ENCODE measurements at places on chromosomes 16 and 17.

DNA sequence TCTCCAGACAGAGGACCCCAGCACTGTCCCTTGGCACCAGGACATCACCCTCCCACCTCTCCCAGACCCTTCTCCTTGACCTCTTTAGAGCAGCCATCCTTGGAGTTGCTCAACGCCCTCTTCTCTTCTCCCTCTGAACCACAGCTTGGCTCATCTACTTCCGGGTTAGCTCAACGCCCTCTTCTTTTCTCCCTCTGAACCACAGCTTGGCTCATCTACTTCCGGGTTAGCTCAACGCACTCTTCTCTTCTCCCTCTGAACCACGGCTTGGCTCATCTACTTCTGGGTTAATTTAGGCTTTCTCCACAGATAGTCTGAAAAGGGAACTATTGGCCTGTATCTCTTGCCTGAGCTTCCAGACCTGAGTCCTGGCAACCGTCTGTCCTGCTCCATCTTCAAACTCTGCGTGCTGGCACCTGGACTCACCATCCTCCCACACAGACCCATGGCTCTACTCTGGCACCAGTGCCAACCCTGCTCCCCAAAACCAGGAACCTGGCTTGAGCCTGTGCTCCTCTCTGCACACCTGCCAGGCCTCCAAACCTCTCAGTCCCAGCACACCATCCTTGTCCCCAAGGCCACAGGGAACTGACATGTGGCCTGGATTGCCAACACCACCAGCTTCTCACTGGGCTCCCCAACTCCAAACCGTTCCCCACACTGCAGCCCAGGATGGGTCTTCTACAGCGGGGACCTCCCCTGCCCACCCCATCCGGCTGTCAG, 25.3 kb upstream of the FAAP100 start:
- DNase-seq: no peak

- DNase-seq: no peak
These were observed 16.8 kb downstream of the HIC1 start for GRCh38 chr17:2071455-2072281.

- no peak for DNase-seq
These were observed 98.4 kb downstream of the MGAT5B start for GRCh38 chr17:76966486-76967181.

- DNase-seq: peak; percentile 75
These were observed 10.3 kb upstream of the MSL1 start for GRCh38 chr17:40111221-40112128.

DNA sequence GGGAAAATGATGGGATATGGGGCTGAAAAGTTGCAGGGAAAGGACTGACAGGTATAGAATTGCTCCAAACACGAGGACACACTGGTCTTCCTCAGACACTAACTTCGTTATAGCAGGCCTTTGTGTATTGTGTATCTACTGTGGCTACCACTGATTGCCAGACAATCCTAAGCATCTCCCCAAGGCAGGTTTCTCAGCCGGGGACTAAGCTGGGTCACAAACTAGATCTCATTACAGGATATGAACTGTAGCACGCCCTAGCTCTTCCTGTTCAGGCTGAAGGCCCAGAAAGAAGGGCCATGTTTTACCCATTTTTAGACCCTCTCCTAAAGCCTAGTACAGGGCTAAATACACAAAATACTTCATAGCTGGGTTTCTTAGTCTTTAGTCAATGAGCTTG, 5.1 kb upstream of the RANGRF start:
- no peak for DNase-seq

DNA sequence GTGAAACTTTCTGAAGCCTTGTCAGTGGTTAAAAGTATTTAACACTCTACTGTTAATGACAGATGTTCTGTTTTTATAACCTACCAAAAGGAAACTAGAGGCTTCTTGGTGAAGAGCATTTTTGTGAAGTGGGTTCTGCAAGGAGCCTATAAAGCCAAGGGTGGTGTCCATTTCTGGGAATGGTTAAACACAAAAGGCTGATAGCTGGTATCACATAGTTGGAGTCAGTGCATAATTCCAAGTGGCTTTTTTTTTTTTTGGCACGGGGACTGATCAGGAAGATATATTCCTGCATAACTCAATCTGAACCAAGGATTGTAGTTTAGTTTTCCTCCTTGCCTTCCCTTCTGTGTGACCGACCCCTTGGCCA, 27.6 kb upstream of the KPNB1 start:
- no peak for DNase-seq

DNA sequence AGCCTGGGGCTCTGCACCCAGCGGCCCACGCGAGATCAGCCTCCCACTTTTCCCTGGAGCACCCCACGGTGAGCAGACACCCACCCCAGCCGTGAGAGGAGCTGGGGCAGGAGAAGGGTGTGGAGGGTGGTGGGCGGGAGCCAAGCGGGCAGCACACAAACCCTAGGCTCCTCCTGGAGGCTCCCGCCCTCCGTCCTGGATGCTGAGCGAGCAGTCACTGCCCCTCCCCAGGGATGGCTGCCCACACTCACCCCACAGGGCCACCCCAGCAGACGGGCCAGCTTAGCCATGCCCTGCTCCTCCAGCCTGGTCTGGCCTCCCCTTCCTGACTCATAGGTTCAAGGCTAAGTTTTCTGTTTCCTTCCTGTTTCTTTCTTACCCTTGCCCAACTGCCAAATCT, 15.7 kb upstream of the ABCC3 start:
- DNase-seq: no peak

- DNase-seq: peak; percentile 75
These were observed 696 bp downstream of the NETO2 start for GRCh38 chr16:47142821-47143676.

GRCh38 chr16:72930396-72930795, 117.5 kb downstream of the ZFHX3 start:
- DNase-seq: no peak

DNA sequence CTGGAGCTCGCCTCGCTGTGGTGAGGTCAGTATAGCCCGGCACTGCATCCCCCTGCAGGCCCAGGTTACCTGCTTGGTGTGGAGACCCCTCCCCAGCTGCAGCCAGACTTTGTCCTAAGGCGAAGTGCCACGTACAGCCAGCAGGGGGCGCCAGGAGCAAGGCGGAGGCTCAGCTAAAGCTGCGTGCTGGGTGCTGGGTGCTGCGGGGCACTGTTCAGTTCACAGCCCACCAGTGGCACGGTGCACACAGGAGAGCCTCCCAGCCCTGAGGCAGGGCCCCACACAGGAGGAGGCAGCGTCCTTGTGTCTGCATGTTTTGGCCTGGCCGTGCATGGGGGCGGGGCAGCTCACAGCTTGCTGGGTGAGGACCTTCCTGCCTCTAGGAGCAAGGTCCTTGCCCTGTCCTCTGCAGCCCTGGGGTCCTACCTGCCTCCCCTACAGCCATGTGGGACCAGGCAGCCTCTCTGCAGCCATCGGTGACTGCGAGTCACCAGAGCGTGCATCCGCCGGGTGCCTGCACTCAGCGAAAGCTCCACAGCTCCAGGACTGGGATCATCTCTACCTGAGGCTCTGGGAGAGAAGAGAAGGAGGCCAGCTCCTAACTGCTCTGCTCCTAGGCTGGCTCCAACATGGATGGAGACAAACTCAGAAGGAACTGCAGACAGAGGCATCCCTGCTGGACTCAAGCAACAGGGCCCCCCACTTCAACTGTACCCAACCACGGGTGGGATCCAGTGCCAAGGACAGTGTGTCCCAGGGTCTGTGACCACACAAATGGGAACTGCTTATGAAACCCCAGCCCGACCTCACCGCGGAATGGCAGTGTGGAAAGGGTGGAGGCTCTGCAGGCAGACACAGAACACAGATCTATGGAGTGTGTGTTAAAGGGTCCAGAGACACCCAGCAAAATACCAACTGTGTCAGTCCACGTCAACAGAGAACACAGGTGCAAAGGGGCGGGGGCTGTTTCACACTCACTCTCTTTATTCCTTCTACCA, 19.0 kb downstream of the SLC7A5 start:
- peak; percentile 82 for DNase-seq

- no peak for DNase-seq
These were observed 6.3 kb downstream of the BCAR1 start for GRCh38 chr16:75244844-75245758.

DNA sequence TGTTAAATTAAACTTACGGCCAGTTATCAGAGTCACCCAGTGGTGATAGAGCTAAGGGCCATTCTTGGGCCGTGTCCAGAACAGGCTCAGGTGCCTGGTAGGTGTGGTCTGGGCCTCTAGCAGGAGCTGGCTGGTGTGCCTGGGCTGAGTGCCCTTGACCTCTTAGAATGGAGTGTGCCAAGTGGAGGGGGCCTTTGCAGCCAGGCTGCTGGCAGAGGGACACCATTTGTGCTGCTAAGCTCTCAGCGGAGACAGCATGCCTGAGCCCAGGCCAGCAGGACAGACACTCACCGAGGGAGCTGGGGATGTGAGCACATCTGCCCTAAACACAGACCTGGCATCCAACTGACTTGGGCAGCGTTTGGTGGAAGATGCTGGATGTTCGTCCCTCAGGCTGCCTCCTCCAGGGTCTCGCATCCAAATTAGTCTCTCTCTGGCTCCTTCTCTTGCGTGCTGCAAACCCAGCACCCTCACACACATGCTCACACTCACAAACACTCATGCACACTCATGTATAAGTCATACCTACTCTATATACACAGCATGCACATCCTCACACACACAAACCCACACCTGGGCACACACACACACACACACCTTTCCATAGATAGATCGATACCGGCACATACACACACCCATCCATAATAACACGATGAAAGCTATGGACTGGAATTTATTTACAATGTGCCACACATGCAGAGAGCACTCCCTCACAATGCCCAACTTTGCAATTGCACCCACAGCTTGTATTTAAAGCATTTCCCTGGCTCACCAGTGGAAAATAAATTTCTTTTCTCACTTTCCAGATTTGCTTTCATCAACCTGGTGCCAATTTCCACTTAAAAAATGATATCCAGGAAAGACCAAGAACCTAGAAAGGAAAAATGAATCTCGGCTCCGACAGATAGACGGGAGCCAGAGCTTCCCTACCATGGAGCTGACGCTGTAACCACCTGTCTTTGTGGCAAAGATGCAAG, 33.6 kb upstream of the CDH5 start:
- no peak for DNase-seq

GRCh38 chr16:1363501-1364041, 11.8 kb downstream of the GNPTG start:
- DNase-seq: peak; percentile 77

DNA sequence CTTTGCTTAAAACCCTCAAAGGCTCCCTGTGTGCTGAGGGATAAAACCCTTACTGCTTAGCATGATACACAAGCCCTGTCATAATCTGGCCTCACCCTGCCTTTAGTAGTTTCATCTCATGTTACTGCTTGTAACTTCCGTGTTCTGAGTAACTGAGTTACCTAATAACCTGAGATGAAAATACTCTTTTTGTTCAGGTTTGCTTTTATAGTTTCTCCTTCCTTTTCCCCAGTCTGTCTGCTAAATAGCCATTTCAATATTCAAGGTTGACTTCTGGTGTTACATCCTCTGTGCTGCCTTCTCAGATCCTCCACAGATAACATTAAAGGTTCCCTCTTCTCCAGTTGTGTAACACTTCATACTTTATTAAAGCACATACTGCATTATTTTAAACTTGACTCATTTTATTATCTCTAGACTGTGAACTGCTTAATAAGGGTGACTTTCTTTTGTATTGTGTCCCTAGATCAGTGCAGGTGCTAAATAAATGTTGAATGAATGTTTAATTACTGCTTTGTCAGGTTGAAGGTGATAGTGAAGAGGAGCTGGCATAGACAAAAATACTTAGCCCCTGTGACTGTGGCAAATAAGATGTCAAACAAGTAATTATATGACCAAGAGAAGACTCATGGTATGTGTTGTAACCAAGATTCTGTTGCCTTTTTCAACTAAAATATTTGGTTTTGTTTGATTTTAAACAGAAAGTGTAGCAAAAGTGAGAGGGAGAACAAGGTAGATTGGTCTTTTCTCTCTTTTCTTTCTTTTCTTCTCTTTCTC, 47.8 kb downstream of the NFAT5 start:
- DNase-seq: no peak

Measured in activated T-cell treated with anti-CD3 and anti-CD28 coated beads, Interleukin-2, amount 50 U/mL, for 1 hour (primary cell).